ENCODE measurements at places on chromosomes 1 and 21.

- DNase-seq = no peak
These were observed 602.9 kb upstream of the ADAMTS5 start for GRCh38 chr21:27569831-27570230.

DNA sequence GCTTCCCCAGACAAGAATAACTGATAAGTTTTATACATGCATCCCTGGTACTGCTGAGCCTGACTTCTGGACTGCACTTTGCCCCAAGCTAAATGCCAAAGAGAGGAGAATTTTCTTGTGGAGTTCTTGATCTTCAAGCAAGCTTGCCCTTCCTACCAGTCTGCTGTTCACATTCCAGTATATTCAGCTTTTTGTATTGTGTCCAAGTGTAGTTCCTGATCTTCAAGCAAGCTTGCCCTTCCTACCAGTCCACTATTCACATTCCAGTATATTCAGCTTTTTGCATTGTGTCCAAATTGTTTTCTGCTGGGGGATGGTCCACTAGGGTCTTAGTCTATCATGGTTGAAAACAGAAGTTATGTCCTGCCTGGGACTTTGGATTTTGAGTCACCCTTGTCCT, 894 bp upstream of the TSEN15 start:
- DNase-seq = no peak

- DNase-seq = no peak
These were observed 27.0 kb downstream of the C2CD2 start for GRCh38 chr21:41926807-41927171.

DNA sequence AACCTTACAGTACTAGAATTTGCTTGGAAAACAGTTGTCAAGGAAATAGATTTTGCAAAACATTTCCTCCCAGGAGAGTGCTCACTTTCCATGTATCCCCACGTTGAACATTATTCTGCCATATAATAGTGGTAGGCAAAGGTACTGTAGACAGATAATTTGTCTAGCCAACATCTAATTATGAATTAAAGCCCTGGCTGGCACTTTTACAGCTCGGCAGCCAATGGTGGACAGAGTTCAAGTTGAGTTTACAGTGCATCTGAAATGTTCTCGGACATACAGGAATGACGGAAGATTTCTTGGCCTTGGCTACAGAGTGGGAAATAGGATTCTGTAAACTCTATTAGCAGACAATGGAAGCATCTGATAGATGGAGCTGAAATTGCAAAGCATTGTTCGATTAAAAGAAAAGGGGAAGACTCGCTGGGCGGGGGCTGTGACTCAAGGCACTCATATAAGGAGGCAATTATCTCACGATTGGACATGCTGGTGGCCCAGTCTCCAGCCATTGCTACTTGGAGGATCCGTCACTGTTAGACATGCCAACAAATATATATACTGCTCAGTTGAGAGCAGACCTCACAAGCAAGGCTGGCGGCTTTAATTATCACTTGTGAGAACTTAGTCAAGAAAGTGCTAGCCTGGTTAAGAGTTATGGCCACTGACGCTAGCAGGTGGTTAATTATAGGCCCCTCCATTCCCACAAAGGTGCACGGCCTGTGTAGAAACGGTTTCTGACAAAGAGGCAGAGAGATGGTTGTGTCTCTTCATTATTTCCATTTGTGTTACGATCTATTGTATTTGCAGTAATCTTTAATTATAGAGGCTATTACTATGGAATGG, 48.0 kb downstream of the MAN1C1 start:
- no peak for DNase-seq

GRCh38 chr21:43900690-43901089, 35.7 kb downstream of the AGPAT3 start:
- DNase-seq = no peak

GRCh38 chr21:28100366-28100765, 892.3 kb downstream of the LTN1 start:
- no peak for DNase-seq

- DNase-seq = no peak
These were observed 40.8 kb downstream of the KRTAP10-1 start for GRCh38 chr21:44499211-44499560.

- DNase-seq = no peak
These were observed 142.7 kb downstream of the HIVEP3 start for GRCh38 chr1:41775956-41776585.

DNA sequence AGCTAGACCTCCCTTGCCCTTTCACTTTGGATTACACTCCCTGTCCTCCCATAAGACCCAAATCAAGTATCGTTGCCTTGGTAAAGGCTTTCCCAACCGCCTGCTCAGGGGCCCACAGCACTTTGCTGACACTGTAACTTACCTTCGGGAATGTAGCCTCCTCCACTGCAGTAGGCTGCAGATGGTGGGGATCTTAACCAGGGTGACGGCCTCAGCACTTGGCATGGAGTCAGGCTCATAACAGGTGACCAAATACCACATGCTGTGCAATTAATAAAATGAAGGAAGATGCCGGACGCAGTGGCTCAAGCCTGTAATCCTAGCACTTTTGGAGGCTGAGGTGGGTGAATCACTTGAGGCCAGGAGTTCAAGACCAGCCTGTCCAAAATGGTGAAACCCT, 88.7 kb upstream of the IRF2BP2 start:
- DNase-seq = no peak

GRCh38 chr1:97989094-97989680, 68.4 kb upstream of the DPYD start:
- DNase-seq = no peak

DNA sequence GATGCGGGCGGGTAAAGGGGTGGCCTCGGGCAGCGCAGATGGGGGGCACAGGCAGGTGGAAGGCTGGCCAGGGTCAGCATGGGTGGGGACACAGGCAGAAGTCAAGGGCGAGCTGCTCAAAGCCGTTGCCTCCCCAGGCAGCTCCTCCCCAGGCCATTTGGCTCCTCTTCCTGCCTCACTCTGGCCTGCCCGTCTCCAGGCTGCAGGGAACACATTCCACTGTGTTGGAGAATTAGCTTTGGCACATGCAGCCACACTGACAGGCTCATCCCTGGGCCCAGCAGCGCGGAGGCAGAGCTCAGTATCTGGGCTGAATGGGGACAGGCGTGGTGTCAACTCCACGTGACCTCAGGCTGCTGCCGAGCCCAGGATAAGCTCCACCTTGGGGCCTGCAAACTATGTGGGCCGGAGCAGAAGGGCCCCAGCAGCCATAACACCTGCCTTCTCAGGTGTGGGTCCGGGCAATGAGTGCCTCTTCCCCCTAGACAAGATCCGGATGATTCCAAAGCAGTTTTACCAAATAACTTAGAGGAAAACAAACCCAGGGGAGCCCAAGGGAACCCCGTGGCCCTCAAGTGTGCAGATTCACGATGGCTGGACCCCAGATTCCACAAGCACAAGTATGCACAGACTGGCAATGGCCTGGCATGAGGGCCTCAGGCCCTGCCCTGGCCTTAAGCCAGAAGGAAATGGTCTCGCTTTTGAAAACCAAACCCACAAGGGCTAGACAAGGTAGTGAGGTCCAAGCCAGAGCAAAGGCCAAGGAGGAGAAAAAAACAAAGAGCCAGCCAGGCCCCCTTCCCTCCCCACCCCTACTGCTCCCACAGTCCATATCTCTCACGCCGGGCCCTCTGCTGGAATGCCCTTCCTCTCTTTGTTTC, 40.2 kb downstream of the HSPG2 start:
- no peak for DNase-seq

GRCh38 chr21:36709868-36710728, 11.2 kb downstream of the SIM2 start:
- DNase-seq = no peak

DNA sequence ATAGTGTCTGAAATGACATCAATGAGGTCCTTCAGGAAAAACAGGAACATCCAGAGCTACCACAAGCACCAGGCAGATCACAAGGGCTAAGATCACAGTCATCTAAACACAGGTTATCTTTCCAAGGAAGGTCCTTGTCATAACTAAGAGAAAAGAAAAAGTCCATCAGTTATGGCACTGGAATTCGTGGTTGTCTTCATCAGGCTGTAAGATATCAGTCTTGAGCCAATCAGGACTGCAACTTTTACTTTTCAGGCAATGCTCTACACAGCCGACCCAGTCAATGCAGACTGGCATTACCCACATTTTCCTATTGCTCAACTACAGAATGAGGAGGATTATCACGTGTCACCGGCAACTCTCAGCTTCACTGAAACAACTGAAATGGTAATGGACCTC, 26.4 kb downstream of the SORT1 start:
- peak; percentile 38 for DNase-seq

DNA sequence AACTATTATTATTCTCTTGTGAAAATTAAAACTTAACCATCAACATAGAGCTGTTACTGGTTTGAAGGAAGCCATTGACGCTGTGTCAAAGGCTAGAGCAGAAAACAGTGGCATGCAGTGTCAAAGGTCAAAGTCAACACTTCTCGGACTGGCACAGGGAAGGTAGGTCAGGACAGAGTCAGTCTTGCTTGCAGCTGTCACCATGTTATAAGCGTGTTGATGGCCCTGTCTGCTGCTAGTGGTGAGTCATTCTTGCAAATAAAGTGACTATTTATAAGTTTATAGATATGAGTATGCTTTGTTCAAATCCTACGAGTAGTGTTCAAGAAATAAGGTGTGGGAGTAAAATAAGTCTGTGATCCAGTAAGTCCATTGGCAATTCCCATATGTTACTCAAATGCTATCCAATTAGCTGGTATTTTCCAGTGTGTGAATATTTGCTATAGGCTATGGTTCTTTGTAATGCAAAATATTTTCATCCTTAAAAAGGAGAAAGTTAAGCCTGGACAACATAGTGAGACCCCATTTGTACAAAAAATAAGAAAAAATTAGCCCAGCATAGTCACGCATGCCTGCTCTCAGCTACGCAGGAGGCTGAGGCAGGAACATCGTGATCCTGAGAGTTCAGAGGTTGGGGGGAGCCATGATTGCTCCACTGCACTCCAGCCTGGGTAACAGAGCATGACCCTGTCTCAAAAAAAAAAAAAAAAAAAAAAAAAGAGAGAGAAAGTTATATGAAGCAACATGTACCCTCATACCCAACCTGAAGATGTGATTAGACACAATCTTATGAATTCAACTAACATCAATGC, 26.3 kb upstream of the TINAGL1 start:
- DNase-seq = no peak

DNA sequence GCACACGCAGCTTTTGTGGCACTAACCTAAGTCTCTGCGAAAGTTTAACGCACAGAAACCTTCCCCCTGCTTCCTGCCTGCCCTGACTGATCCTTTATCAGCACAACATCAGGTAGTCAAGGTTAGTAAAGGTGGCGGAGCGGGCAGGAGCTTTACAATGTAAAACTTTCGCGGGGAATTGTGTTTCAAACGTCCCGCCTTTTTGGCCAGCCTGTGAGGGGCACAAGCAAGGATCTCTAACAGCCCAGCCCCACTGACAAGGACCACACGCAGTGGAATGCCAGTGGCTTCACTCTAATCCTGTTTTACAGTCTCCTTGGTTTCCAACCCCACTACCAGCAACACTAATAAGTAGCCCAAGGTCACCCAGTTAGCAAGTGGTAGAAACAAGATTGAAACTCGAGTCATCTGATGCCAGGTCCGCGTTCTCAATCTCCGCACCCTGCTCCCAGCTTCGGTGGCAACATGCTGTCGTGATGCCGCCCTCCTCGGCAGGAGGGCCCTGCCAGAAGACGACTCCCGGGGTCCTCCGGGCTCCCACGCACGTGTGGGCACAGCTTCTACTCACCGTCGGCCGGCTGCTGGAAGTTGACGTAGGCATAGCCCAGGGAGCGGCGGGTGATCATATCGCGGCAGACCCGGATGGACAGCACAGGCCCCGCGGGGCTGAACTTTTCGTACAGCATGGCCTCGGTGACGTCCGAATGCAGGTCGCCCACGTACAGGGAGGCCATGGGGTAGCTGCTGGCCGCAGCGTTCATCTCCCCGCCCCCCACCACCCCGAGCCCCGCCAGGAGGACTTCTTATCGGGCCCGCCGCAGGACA, 1.2 kb downstream of the PABPC4 start:
- DNase-seq = no peak

GRCh38 chr1:203550846-203551245, 56.9 kb downstream of the OPTC start:
- no peak for DNase-seq

DNA sequence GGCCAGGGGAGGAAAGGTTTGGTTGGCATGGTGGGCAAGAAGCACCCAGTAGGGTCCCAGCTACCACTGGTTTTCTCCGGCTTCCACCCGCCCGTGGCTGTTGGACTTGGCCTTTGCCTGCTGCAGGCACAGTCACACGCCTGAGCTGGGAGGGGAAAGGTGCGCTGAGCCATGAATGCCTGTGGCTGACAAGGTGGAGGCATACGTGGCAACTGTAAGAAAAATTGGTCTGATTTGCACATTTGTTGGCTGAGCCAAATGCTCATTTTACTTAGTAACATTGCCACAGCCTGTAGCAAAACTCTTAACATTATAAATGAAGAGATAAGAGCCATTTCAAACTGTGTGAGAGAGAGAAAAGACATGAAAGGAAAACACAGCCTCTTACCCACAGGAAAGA, 191.6 kb downstream of the PTPRC start:
- DNase-seq = no peak

- no peak for DNase-seq
These were observed 23.5 kb upstream of the C1QA start for GRCh38 chr1:22612671-22613571.

- DNase-seq = peak; percentile 12
These were observed 4.5 kb upstream of the CD101 start for GRCh38 chr1:116997066-116997465.

DNA sequence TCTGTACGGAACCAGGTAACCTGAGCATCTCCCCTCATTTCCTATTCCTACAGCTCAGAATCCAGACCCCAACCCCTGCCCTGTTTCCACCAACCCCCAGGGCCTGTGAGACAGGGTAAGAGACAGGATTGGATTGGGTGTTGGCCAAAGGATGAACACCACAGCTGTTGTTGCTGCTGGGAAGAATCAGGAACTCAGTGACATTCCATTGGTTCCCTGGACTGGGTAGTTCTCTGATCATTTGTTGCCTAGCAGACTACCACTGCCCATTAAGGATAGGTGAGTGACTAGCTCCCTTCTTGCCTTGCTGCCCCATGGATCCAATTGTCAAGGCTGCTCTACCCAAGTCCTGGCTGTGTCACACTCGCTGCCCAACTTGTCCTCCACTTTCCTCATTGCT, 10.0 kb downstream of the NCSTN start:
- peak; percentile 50 for DNase-seq

- DNase-seq = no peak
These were observed 1.3 kb downstream of the PKP1 start for GRCh38 chr1:201284636-201285035.

DNA sequence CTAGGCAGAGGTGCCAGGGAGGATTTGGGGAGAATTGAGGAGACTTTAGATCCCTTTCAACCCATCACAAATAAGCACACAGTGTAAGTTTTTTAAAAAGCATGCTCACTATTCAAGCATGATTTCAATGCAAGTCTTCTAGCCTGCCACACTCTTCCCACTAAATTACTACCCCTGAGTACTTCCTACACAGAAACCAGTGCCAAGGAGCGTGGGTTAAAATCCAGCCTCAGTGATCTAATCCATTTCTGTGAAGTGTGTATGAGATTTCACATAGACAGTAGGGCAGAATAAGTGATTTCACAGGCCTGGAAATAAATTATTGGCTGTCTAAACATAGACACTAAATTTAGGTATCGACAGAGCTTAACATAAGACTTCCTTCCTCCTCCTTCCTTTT, 142.9 kb upstream of the ATP1B1 start:
- DNase-seq = no peak

GRCh38 chr1:46136711-46137110, 4.3 kb upstream of the PIK3R3 start:
- no peak for DNase-seq

Data from A172 (cell line).